Spleen (tissue), 13 donors: ENCODE measurements at places on chromosomes 11 and 22. TPM values are rescaled to one million over a fixed set of nuclear protein-coding genes. Genes with fewer than 3 reads are reported as not detected.

The EMID1 gene
- polyA plus RNA-seq = 18.5 TPM

The PANX3 gene
- not detected for polyA plus RNA-seq

The TMEM223 gene
- 32.8 TPM for polyA plus RNA-seq

The CHEK2 gene
- 21.2 TPM for polyA plus RNA-seq

The TESMIN gene
- 1.2 TPM for polyA plus RNA-seq

The ADAMTS8 gene
- polyA plus RNA-seq = 0.48 TPM

The CARD10 gene
- 5.7 TPM for polyA plus RNA-seq

The SCUBE2 gene
- 2.4 TPM for polyA plus RNA-seq

The KCNK4 gene
- polyA plus RNA-seq = not detected

The VPREB1 gene
- 9.6 TPM for polyA plus RNA-seq

The IGSF9B gene
- polyA plus RNA-seq = 2.6 TPM

The MS4A3 gene
- polyA plus RNA-seq = 2.5 TPM

The RIMBP3C gene
- 0.13 TPM for polyA plus RNA-seq

The SHISAL1 gene
- 0.15 TPM for polyA plus RNA-seq

The ALX4 gene
- not detected for polyA plus RNA-seq

The SC5D gene
- polyA plus RNA-seq = 4.8 TPM

The TUBA8 gene
- 3.7 TPM for polyA plus RNA-seq
